Kidney (tissue), 22 donors: ENCODE measurements at places on chromosomes 16 and 17.

DNA sequence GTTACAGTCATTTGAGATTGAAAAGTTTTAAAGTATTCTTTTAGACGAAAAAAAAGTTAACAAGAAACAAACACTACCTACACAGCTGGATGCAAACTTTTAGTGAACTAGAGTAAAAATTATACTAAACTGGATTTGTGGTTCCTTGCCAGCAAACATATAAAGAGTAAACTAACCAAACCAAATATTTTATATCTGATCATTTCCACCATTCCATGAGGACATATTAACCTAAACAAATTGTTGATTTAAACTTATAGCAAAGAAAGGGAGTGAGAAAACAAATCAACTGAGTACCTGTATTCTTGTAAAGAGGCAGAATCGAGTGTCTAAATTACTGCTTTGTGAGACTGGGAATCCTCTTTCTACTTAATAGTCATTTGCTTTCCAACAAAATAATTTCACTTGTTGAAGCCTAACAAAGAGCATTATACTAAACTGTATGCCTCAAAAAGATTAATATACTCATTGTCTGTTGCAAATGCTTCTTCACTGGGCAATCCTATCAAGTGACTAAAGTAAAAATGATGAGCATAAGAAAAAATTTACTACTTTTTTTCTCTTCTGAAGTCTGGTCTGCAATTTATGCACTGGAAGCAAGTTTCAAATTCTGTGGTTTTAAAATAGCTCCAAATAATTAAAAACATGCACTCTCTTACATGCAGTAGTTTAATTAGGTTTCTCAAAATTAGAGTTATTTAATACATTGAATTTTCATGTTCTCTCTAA lies 37.5 kb downstream of the AKAP10 start:
- no peak for DNase-seq

- DNase-seq = no peak
Measured at GRCh38 chr16:49740256-49740655, 115.7 kb downstream of the ZNF423 start.

DNA sequence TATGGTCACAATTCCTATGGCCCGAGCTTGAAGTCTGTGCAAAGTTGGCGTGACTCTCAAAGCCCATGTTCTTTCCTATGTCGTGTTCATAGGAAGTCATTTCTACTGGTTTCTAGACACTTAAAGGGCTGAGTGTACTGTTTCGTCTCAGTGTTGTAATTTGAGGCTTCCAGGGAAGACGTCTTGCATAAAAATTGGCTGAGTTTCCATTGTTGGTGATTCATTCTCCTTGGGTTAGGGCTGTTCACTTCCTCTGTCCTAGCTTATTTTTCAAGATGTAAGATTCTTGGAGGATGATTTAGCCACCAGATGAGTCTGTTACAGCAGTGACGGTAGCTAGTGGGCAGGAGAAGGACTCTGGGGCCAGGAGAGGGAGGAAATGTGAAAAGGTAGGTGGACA lies 43.1 kb downstream of the PIK3R5 start:
- DNase-seq = no peak

DNA sequence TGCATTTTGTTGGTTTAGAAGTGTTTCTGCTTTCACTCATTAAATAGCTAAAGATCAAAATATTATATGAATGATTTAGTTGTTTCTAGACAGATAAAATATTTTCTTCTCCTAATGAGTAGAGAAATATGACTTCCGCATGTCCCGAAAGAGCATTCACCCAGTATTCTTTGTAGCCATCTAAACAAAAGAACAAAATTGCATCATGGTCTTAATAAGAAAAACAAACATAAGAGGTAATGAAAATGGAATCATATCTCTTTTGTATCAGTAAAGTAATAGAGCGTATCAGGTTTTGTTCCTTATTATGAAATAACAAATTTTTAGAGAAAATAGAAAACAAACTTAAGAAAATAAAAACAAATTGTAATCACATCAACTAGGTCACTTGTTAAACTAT lies 16.1 kb upstream of the KCNJ2 start:
- no peak for DNase-seq

DNA sequence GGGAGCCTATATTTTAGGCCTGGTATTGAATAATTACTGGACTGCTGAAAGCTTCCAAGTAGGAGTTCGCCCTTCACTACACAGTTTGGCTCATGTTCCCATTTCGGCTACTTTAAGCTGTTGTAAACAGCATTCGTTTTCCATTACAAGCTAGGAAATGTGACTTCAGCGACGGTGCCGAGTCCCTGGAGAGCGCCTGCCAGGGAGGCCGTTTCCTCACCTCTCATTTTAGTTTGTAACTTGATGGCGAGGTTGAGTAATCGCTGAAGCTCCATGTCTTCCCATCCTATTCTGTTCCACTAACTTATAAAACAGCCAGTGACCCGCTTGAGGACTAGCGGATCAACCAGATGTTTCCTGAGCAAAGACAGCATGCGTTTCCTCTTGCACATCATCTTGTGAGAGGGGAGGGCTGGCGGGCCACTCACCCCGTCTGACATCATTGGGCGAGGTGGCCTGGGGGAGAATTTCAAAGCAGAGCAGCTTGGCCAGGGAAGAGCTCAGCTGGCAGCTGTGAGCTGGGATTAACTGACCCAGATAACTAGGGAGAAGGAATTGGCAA lies 32.9 kb downstream of the PCTP start:
- no peak for DNase-seq

DNA sequence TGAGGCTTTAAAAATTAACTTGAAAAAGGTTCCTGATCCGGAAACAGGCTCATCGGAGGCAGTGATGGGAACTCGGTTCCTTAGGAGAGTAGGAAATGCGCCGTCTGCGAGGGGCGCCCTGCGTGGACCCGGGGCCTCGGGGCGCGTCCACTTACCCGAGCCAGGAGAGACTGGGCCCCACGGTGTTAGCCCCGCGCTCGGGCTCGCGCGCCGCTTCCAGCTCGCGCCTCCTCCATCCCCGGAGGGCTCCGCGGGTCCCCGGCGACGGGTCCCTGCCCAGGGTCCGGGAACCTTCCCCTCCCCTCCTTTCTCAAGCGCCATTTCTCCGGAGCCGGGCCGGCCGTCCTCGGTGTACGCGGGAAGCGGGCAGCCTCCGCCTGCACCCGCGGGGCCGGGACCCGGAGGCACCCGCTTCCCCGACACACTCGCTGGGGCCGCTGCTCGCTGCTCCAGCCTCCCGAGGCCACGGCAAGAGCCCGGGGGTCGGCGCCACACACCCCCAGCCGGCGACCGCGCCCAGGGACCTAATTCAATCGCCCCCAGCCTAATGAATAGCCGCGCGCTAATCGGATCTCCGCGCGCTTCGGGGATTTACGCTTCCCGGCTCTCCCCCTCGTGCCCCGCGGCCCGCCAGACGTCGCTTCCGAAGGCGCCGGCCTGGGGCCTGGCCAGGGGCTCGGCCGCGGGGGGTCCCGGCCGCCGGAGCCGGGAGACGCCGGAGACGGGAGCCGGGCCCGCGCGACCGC lies 2.2 kb upstream of the BAHCC1 start:
- no peak for DNase-seq

- DNase-seq = no peak
Measured at GRCh38 chr16:52597772-52598483, 51.0 kb upstream of the TOX3 start.

DNA sequence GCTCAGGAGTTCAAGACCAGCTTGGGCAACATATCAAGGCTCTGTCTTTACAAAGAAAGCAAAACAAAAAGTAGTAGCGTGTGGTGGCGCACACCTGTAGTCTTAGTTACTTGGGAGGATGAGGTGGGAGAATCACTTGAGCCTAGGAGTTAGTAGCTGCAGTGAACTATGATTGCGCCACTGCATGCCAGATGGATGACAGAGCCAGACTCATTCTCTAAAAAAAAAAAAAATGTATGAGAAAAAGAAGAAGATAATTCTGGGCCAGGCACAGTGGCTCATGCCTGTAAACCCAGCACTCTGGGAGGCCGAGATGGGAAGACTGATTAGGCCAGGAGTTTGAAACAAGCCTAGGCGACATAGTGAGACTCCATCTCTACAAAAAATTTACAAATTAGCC lies 28.5 kb downstream of the STAT5B start:
- DNase-seq = no peak

- no peak for DNase-seq
Measured at GRCh38 chr17:60305141-60305540, 86.8 kb downstream of the USP32 start.

- peak; percentile 61 for DNase-seq
Measured at GRCh38 chr17:17837966-17838962, 1.5 kb upstream of the SREBF1 start.

DNA sequence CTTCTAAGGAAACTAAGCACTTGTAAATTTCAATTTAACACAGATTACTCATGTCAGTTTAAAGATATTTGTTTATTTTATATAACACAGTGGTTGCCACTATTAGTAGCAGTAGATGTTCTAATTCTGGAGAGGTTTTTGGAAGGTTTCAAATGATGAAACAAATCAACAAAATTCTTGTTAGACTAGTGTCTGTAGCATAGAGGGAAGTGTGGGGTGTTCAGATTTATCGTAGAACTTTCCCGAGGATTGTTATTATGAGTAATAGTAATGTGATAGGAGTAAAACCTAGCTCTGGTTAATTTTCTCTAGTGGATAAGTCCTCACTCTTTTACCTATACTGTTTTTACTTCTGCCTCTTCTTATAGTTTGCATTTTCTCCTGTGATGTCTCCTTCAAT lies 6.3 kb downstream of the GAN start:
- DNase-seq = no peak

DNA sequence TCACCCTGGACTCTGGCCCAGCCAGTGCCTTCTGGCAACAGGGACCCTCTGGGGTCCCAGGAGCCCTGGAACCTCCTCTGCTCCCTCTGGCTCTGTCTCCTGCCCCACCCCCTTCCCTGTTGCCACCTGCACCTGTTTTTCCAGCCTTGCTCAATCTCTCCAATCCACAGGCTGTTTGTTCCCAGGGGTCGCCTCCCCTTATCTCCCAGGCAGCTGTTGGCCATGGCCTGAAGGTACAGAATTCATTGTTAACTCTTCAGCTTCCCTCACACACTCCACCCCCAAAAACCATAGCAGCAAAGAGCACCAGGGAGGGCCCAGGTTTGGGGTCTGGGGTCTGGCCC lies 39.3 kb upstream of the TOB1 start:
- no peak for DNase-seq

GRCh38 chr17:37742762-37743611 lies 1.9 kb downstream of the HNF1B start:
- DNase-seq = no peak

DNA sequence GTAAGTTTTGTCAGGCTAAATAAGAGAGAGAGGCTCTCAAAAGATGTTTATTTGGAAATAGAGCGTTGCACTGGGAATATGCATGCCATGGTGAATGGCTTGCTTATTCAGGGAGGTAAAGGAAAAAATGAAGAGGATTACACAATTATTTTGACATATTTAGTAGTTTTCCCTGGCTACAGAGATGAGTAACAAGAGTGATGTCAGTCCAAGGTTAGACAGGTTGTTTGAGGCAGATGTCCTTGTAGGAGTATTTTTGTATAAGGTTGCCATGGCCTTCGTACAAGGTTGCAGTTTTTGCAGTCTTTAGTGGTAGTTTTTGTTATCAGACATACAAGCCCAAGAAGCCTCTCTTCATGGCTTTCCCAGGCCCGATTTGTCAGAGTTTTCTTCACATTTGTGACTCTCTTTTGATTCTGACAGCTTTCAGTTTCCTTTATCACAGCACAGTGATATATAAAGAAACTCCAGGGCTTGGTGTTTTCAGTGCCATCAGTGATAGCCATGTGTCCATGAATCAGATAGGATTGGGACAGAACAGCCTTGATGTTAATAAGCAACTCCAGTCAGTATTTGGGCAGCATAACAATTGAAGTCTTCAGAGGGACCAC lies 18.7 kb upstream of the LGALS9 start:
- DNase-seq = no peak

DNA sequence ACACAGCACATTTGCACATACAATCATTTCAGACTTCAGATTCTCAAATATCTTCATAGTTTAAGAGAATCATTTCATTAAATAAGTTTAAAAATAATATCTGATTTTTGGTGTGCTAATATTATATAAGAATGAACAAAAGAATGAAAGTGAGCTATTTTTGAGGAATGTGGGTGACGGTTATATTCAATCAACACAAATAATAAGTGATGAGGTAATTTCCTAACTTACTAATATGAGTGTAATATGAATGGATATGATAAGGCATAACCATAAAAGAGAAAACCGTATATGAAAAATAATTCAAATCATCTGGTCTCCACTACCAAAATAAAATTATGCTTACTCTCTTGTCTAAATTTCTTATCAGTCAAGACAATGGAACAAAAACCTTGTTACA lies 68.4 kb upstream of the NACA2 start:
- DNase-seq = no peak

DNA sequence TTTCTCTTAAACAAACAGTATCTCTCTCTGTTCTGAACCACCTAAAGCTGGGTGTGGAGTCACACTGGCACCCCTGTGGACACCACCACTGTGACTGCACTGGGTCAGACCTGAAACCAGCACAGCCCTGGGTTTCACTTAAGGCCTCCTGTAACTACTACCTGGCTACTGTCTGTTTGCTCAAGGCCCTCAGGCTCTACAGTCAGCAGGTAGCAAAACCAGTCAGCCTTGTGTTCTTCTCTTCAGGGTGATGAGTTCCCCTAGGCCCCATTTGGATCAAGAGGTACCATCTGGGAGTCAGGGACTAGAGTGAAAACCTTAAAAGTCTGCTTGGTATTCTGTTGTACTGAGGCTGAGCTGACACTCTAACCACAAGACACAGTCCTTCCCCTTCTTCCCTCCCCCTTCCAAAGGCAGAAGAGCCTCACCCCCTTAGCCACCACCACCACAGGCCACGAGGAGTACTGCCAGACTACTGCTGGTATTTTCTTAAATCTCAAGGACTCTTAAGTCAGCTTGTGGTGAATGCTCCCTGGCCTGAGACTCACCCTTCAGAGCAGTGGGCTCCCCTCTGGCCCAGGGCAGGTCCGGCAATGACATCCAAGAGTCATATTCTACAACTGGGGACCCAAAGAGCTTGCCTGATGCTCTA lies 153.2 kb upstream of the MON1B start:
- no peak for DNase-seq

DNA sequence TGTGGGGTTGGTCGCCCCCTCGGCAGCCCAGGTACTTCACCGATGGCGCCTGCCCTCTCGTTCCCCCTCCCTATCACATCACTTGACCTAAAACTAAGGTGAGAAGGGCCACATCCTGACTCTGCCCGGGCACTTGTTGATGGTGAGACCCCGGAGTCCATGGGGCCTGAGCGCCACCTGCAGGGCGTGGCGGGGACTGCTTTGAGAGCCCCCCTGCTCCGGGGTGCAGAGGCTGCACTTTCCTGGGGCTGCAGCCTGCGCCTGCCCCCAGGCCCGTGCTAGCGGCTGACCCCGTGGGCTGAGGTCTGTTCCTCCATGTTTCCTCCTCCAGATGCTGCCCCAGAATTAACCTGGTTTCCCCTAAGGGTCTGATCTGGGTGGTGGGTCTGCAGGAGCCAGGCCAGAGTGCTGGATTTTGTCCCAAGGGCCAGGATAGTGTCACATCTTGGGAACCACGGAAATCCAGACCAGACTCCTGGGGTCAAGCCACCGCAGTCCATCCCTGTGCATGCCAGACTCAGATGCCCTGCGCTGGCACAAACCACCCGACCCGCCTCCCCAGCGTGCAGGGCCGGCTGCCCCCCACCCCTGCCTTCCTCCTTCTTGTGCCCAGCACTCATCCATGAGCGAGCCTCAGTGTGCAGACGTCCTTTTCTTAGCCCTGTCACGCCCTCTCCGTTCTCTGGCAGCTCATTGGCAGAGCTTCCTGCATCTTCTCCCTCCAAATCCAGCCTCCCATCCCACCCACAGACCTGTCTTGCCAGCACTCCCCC lies 2.7 kb downstream of the NDUFAF8 start:
- peak; percentile 58 for DNase-seq

- no peak for DNase-seq
Measured at GRCh38 chr17:76820561-76820960, 47.6 kb upstream of the MGAT5B start.

GRCh38 chr17:50531428-50532025 lies 1.0 kb upstream of the EPN3 start:
- peak; percentile 62 for DNase-seq
